ENCODE measurements at places on chromosomes 7 and 10. TPM values are rescaled to one million over a fixed set of nuclear protein-coding genes. Genes with fewer than 3 reads are reported as not detected.

GRCh38 chr7:16422103-16422435 lies 731 bp upstream of the CRPPA start:
- no peak for DNase-seq

DNA sequence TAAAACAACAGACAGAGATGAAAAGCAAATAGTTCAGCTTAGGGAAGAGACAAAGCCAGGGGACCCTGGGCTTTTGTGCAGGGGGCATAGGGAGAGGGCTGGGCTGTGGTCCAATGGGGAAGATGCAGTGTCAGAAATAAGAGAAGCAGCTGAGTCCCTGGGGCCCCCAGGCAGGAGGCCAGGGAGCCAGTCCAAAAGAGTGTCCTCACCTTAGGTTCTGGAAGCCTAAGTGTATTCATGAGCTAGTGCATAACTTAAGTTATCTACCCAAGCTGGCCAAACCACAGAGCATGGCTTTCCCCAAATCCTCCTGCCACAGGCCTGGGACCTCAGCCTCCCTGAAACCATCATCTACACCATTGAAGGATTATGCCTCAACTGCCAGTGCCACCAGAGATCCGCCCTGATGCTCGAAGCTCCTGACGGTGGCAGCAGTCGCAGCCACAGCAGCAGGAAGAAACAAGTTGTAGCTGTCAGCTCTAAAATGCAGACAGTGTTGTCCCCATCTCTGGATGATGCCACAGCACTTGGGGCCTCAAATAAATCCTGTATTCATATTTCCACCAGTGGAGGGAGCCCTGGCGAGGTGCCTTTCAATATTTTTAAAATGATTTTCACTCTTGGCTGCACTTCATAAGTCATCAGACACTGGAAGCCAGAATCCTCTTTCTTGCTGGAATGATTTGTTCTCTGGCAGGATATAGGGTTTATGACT lies 574.6 kb downstream of the GRID1 start:
- no peak for DNase-seq

Gene INA
- total RNA-seq: not detected

Gene CFAP58
- 0.15 TPM for total RNA-seq

GRCh38 chr10:77455561-77455960 lies 182.0 kb downstream of the KCNMA1 start:
- DNase-seq: no peak

DNA sequence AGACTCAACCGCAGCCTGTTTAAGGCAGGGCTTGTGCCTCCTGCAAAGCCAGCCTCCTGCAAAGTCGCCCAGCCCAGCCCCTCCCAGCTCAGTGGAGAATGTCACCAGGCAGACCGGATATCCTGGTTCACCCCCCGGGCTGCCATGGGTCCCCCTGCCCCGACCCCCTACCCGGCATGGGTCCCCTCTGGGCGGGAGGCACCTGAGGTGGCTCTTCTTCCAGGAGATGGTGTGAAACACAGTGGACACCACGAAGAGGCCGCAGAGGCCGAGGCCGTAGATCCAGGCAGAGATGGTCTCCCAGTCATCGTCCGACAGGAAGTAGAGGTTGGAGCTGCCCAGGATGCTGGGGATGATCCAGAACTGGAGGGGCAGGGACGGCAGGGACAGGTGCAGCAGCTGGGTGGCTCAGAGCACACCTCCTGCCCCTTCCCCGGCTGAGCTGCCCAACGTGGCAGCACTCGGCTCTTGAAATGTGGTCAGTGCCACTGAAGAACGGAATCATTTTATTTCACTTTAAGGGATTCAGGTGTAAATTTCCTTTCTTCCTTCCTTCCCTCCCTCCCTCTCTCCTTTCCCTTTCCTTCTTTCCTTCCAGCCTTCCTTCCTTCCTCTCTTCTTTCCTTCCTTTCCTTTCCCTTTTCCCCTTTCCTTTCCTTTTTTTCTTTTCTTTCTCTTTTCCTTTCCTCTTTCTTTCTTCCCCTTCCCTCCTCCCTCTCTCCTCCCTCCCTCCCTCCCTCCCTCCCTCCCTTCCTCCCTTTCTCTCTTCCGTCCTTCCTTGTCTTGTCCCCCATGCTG lies 36.7 kb upstream of the RADIL start:
- DNase-seq: no peak

GRCh38 chr7:110704225-110704624 lies 386.7 kb upstream of the LRRN3 start:
- no peak for DNase-seq

Gene SEMA3E
- total RNA-seq: 0.45 TPM

Gene PCLO
- total RNA-seq: 0.33 TPM

DNA sequence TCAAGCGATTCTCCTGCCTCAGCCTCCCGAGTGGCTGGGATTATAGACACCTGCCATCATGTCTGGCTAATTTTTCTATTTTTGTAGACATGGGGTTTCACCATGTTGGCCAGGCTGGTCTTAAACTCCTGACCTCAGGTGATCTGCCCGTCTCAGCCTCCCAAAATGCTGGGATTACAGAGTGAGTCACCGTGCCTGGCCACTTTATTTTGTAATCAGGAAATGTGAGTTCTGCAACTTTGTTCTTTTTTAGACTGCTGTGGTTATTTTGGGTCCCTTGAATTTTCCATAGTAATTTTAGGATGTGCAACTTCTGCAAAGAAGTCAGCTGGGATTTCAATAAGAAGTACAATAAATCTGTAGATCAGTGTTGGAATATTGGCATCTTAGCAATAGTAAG lies 96.8 kb downstream of the CYTH3 start:
- DNase-seq: no peak

DNA sequence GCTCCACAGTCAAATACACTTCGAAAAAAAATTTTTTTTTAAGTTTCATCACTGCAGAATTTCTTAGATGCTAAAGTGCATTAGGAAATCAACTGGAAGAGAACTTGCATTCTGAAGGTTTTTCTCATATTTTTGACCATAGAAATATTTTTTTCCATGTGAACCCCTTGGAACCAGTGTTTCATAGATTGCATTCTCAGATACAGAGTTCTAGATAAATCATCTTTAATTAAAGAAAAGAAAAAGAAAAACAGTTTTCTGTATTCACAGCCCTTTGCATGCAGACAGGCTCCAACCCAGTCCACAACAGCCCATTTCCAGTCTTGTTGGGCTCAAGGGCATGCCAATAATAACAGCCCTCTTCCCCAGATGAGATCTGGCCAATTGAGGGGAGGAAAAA lies 75.5 kb upstream of the RPA3 start:
- DNase-seq: no peak

- DNase-seq: peak; percentile 41
Measured at GRCh38 chr10:86648704-86649427, 5.5 kb upstream of the OPN4 start.

DNA sequence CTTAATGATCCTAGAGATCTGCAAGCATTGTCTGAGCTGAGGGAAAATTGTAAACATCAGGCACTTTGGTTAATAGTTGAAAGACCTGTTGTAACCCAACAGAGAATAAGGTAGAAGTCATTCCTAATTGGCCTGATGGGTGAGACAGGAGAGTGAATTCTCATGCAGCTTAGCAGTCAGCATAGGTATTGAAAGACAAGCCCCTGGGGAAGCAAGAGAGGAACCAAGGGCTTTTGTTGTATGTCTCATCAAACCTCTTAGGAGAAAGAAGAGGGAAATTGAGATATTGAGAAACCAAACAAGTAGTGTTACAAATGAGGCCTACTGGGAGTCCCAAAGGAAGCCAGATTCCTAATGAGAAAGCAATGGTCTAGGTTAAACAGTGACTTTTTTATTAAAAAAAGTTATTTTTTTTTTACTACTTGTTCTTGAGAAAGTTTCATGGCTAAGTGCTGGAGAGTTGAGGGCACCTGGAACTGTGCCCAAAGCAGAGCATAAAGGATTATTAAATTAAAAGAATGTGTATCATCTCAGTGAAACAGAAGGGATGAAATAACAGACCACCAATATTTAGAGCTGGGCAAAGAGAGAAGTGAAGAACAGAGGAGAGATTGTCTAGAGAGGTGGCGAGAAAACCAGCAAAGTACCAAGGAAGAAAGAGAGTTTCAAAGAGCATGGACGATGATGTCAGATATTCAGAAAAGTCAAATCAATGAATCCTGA lies 168.9 kb downstream of the CDK14 start:
- DNase-seq: no peak

- no peak for DNase-seq
Measured at GRCh38 chr7:41197769-41198168, 505.1 kb downstream of the INHBA start.

Gene SFRP5
- total RNA-seq: 6.4 TPM

Measured in left lobe of liver (tissue), 2 donors.